ENCODE measurements at places on chromosomes 5 and 9.

DNA sequence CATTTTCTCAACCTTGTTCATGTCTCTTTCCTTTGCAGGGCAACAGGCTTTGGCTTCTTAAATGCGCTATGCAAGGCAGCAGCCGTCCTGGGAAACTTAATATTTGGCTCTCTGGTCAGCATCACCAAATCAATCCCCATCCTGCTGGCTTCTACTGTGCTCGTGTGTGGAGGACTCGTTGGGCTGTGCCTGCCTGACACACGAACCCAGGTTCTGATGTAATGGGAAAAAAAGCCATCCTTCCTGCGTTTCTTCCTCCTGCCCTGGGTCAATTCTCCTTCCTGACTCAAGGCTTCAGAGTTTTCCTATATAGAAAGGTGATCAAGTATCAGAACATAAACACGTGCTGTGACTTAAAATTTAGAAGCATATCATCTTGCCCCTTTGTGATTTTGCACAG, 77.8 kb upstream of the IQGAP2 start:
- DNase-seq = no peak

DNA sequence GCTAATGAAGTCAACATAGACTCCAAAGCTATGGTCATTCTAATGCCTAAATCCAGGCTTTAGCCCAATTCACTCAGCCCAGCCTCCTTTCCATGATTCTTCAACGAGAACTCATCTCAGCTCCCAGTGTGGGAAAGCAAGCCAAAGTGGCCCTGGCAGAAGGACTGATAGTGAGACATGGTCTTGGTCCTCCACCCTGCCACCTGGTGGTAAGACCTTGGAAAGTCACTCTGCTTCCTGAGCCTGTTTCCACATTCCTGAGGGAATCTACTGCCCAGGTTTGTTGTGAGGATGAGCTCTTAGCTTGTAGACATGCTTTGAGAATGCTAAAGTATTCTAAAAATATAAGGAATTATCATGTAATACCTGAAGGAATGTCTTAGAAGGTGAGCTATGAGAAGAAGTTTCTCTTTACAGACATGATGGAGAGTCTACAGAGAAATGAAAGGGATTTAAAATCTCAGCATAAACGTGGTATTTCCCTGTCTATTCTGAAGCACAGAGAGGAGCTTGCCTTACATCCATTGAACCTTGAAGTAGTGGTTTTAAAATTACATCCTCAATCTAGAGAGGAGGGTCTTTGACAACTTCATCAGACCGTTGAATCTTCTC, 173.5 kb downstream of the TRIM32 start:
- no peak for DNase-seq

- DNase-seq = no peak
Observed at GRCh38 chr5:2123874-2124273, 241.1 kb upstream of the IRX4 start.

DNA sequence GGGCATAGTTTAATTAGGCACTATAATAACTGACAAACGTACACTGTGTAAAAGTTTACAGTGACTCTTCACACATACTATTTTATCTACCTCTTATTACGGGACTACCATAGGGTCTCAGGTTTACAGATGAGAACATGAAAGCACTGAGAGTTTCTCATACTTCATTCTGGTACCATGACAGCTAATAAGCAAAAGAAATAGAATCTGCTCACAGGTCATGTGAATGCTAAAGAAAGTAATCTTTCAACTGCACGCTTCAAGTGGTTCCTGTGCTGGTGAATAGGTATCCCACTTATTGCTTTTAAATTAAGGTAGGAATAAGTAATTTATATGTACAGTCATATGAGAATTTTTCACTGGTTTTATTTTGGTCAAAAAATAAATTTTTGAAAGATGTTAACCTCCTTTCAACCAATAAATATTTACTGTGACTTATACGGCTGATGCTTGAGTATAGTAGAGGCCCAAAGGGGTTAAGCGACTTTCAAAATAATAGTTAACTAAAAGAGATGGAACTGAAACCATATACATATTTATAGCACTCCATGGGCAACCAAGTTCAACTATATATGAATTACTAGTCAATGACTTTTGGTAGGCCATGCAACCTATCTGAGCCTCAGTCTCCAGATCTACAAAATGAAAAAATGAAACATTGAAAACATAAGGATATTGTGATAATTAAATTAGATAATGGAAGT, 8.1 kb downstream of the CDKN2A start:
- DNase-seq = no peak

DNA sequence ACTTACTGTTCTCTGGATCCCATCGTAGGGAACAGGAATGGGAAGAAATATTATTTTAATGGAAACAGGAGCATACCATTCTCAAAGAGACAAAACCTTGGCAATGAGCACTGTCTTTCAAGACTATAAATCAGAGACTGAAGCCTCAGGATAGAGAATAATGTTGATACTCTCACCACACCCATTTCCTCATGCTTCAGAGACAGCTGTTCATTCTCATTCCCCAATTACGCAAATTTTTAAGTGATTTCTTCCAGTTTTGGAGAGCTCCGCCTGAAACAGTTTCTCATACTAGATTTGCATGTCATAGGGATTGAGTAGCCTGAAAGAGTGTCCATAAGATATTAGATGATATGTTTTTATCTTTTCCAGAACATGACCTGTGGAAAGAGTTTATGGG, 290.5 kb upstream of the RASA1 start:
- DNase-seq = no peak

DNA sequence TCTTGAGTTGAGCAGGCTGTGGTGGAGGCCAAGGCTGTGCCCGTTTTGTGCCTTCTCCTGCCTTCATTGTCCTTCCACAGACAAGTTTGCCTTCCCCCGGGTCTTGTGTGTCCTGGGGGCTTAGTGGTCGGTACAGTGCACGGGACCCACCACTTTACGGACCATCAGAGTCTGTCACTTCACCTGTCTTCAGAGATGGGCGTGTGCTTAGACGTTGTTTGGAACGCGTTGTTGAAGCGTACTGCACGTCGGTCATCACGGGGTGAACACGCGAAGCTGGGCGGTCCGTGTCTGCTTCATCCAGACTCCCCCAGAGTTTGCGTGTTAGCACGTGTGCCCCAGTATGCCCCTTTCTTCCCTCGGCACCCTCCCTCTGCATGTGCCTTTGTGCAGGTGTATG, 24.8 kb downstream of the CEP72 start:
- no peak for DNase-seq

GRCh38 chr5:63008195-63008594, 429.6 kb downstream of the LRRC70 start:
- no peak for DNase-seq

DNA sequence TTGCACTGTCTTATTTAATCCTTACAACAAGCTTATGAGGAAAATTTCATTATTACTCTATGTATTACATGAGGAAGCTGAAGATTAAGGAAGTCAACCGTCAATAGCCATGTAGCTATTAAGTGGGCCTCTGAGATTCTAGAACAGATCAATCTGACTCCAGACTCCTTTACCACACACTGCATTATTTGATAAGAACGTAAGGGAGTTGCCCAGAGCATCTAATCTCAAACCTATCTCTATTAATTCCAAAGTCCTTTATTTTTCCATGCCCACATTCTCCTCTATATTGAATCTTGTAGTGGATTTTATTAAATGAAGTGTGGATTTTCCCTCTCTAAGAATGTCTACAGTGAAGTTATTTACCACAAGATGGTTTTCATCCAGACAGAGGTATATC, 118.2 kb upstream of the MTAP start:
- no peak for DNase-seq

DNA sequence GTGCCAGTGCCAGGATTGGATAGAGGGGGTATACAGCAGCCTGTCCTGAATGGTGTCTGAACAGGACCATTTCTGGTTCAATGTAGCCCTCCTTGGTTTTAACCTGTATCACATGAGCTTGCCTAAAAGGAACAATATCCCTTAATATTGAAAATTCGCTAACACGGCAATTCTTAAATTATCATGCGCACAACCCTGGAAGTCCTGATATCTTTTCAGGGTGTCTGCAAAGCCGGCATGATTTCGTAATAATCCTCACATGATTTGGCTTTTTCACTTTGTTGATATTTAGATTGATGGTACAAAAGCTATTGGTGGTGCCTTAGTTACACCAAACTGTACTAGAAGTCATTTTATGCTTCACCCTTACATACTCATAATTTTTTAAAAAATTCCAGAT, 53.2 kb downstream of the PCSK1 start:
- DNase-seq = no peak

GRCh38 chr5:132465059-132465707, 25.4 kb downstream of the IRF1 start:
- no peak for DNase-seq

DNA sequence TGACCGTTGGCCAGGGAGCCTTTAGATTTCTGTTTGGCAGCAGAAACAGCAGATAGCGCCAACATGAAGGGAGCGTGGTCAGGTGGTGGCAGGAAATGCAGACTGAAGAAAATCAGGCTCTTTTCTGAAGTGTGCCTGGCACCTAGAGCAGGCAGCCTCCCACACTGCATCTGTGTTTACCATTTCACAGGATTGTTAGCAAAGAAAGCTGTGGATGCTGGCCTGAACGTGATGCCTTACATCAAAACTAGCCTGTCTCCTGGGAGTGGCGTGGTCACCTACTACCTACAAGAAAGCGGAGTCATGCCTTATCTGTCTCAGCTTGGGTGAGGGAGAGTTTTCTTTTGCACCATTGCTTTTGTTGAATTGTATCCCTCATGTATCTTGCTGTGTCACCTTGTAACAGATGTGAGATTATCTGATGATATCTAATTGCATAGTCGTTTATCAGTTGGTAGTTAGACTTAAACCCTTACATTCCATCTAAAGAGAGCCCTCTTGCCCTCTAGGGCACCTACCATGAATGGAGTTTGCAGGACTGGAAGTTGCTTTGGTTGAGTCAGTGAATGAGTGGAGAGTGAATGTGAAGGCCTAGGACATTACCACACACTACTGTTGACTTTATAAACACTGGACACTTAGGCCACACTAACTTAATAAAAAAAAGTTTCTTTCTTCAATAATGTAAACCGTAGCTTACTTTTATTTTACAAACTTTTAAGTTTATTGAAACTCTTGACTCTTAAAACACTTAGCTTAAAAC, 42.8 kb downstream of the ACO1 start:
- no peak for DNase-seq

Data from activated effector memory CD4-positive, alpha-beta T cell treated with Interleukin-2 at 50 U/mL for 16 hours (primary cell).